ENCODE measurements at places on chromosomes 12 and 14.

- no peak for ATAC-seq
Observed at GRCh38 chr14:92135269-92135668, 13.5 kb downstream of the CPSF2 start.

DNA sequence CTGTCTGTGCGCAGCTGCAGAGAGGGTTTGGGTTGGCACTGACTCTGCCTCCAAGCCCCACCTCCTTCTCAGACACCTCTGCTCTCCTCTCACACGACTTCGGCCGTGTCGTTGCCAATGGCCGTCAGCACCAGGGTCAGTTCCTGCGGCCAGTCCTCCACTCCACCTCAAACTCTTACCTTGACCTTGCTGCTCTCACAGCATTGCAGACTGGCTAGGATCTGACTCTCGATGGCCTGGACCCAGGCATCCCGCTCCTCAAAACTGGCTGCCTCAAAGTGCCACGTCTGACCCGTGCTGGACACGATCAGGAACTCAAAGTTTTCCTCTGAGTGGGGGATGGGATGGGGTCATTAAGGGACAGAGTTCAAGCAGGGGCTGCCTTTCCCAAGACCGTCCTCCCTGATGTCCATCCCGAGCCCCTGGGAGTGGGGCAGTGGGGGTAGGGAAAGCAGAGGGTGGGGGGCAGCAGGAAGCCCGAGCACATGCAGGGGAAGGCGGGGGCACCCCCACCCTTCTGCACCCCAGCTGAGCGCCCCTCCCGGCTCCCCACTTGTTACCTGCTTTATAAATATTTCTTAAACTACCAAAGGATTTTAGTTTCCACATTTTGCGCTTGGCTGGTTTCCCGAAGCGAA is 10.7 kb downstream of the AGAP2 start:
- no peak for ATAC-seq

DNA sequence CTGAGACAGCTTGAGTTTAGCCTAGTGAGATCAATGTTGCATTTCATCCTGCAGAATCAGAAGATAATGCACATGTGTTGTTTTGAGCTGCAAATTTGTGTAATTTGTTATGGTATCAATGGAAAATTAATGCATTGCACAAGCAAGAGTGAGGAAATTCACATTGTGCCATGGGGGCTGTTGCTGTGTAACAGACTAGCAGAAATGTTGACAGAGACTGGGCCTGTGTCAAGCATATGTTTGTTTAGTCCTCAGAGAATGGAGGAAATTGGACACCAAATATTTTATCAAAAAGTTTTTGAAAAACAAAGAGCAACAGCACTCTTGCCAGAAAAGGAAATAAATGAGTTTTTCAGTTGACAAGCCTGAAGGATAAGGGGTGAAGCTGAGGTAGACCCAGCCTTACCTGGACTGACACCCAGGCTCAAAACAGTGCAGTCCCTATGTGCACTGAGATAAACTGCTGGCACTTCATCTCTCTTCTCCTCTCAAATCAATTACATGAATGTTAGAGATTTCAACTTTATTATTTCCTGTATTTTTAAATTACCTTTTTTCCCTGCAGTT is 1150.0 kb downstream of the FSCB start:
- ATAC-seq: no peak

GRCh38 chr12:131631230-131631629 is 79.7 kb upstream of the SFSWAP start:
- ATAC-seq: no peak

- no peak for ATAC-seq
Observed at GRCh38 chr14:72501439-72501838, 392.5 kb downstream of the DPF3 start.

DNA sequence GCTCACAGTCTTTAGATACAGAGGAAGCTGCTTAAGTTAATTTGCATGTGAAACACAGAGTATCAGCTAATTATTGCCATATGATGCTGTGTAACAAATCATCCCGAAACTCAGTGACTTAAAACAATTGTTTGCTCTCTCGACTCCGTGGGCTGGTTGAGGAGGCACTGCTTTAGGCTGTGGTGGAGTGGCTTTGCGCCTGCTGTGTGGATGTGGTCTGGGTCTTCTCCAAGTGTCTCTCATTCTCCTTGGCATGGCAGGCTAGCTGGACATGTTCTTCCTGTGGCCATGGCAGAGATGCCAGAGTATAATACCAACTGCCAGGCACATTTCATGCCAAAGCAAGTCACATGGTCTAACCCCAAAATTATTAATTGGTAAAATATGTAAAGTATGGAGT is 40.9 kb downstream of the PELI2 start:
- no peak for ATAC-seq
